ENCODE measurements at places on chromosomes 16 and 17. TPM values are rescaled to one million over a fixed set of nuclear protein-coding genes. Genes with fewer than 3 reads are reported as not detected.

The TIGD7 gene
- total RNA-seq = 4.7 TPM

The KRT40 gene
- not detected for total RNA-seq

The EPN3 gene
- total RNA-seq = not detected

The CDH16 gene
- not detected for total RNA-seq

The CNGB1 gene
- total RNA-seq = not detected

The TUBG2 gene
- 10.4 TPM for total RNA-seq

The UBE2O gene
- 41.5 TPM for total RNA-seq

DNA sequence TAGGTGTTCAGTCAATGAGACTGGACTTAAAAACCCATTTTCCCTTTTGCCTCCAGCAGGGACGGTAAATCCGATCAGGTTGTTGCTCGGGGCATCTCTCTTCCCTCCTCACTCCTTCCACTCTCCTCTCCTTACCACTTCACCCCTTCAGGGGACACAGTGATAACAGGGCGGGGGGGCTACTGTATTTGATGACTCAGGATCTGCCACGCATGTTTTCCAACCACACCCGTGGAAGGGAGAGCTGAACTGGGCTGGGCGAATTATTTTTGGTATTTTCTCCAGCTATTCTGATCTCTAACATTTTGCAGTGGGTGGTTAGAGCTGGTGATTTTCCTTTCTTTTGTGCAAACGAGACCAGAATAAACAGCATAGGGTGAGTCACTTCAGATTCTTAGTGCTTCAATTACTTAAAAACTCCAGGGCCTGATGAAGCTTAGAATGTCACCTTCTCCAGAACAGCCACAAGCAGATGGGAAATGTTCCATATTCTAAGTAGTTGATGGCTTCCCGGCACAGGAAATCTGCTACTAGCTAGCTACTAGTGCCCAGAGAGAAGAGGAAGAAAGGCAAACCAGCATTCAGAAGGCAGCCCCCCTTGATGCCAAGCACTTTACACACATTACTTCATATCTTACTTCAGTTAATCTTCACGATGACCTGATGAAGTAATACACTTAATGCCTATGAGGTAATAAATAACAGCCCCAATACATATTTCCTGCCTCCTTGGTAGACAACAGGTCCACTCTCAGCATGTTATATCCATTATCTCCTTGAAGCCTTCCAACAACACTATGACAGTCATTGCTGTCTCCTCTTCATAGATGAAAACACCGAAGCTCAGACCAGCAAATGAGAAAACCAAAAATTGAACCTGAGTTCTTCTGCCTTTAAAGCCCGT lies 74.1 kb downstream of the ASIC2 start:
- peaks cover 22% of the 10 kb centered on the region for H3K27me3 ChIP-seq
- no peak overlapping the region for H3K4me3 ChIP-seq
- no peak for DNase-seq
- H3K4me1 ChIP-seq = no peaks in the 10 kb centered on the region
- H3K36me3 ChIP-seq = no peaks in the 10 kb centered on the region

GRCh38 chr17:8940866-8941471 lies 24.5 kb downstream of the PIK3R5 start:
- H3K36me3 ChIP-seq = no peaks in the 10 kb centered on the region
- H3K4me3 ChIP-seq = no peak overlapping the region
- no peaks in the 10 kb centered on the region for H3K27me3 ChIP-seq
- H3K27ac ChIP-seq = no peak overlapping the region

DNA sequence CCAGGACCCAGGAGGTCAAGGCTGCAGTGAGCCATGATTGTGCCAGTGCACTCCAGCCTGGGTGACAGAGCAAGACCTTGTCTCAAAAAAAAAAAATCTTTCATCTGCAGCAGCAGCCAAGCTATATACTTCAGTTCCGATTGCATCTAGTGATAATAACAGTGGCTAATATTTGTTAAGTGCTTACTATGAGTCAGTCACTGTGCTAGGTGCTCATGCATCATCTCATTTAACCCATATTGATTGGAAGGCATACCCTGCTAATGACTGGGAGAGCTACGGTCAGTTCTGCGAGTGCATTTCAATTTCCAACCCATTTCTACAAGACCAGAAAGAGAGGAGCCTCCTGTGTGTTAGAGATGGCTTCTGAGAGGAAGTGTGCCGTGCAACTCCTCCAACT lies 7.7 kb upstream of the TUBG2 start:
- peaks cover 2% of the 10 kb centered on the region for H3K4me1 ChIP-seq
- no peak for DNase-seq
- H3K36me3 ChIP-seq = no peaks in the 10 kb centered on the region
- no peak overlapping the region for H3K27ac ChIP-seq
- no peaks in the 10 kb centered on the region for H3K27me3 ChIP-seq
- H3K4me3 ChIP-seq = no peak overlapping the region

- peaks cover 46% of the 10 kb centered on the region for H3K4me1 ChIP-seq
- peaks cover 14% of the 10 kb centered on the region for H3K36me3 ChIP-seq
- no peak for DNase-seq
- H3K4me3 ChIP-seq = no peak overlapping the region
Measured at GRCh38 chr17:40329839-40330794, 21.1 kb downstream of the RARA start.

- no peak overlapping the region for H3K27ac ChIP-seq
- no peak overlapping the region for H3K4me3 ChIP-seq
- DNase-seq = no peak
- H3K4me1 ChIP-seq = no peaks in the 10 kb centered on the region
- no peaks in the 10 kb centered on the region for H3K27me3 ChIP-seq
- H3K36me3 ChIP-seq = no peaks in the 10 kb centered on the region
Measured at GRCh38 chr17:33291248-33292200, 1.6 kb downstream of the ASIC2 start.

DNA sequence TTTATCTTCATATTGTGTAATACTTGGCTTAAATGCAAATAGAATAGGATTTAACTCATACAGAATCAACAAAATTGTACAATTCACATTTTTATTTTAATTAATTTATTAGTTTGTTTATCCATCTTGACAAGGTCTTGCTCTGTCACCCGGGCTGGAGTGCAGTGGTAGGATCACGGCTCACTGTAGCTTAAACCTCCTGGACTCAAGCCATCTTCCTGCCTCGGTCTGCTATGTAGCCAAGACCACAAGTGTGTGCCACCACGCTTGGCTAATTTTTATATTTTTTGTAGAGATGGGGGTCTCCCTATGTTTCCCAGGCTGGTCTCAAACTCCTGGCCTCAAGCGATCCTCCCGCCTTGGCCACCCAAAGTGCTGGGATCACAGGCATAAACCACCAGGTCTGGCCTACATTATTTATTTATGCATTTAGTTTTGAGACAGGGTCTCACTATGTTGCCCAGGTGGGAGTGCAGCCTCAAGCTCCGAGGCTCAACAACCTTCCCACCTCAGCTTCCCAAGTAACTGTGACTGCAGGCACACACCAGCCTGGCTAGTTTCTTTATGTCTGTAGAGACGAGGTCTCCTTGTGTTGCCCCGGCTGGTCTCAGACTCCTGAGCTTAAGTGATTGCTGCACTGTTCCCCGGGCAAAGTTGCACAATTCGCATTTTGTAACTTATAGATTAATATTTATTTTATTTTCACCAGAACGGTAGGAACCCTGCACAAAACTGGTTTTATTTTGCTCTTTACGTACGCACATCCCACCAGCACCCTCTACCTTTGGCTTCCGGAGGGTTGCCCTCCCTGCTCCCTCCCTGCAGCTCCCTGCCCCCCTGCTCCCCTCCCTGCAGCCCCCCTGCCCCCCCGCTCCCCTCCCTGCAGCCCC lies 4.9 kb downstream of the DPEP1 start:
- no peak overlapping the region for H3K27ac ChIP-seq
- no peak for DNase-seq
- peaks cover 7% of the 10 kb centered on the region for H3K4me1 ChIP-seq
- no peaks in the 10 kb centered on the region for H3K36me3 ChIP-seq

- no peak overlapping the region for H3K4me3 ChIP-seq
- DNase-seq = no peak
- no peaks in the 10 kb centered on the region for H3K27me3 ChIP-seq
- H3K36me3 ChIP-seq = peaks cover 33% of the 10 kb centered on the region
Measured at GRCh38 chr16:89905511-89906139, 13.0 kb upstream of the MC1R start.

DNA sequence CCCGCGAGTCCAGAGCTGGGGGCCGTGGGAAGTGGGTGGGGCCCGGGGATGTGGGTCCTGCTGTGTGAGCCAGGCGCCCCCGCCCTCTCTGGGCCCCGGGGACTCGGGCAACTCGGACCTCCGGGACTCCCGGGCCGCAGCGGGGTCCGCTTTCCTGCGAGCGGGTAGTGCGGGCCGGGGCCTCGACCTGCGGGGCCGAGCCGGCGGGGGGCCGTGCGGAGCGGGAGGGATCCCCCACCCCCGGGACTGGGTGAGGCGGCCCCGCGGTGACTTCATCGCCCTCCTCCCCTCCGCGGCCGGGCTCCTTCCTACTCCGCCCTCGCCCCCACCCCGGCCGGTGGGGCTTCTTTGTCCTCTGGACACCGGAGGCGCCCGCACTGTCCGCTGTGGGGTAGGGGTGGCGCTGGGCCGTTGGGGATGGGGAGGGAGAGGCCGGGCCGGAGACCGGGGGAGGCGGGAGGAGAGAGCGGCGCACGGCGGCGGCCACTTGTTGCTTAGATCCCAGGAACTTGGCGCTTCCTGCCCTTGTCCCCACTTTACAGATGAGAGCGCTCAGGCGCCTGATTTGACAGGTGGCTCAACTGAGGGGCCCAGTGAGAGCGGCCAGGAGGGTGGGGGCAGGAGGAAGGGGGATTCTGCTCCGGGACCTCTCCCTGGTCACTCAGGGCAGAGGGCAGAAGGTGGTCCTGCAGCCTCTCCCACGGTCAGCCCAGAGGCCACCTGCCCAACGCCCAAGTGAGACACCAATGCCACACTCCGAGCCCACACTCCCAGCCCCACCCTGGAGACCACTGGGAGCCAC lies 874 bp downstream of the CMTM3 start:
- DNase-seq = peak; percentile 58
- H3K36me3 ChIP-seq = peaks cover 17% of the 10 kb centered on the region
- H3K4me3 ChIP-seq = peak overlapping the region; percentile 92

GRCh38 chr17:66779237-66779606 lies 55.7 kb upstream of the CACNG5 start:
- DNase-seq = no peak
- H3K4me3 ChIP-seq = no peak overlapping the region
- H3K27me3 ChIP-seq = no peaks in the 10 kb centered on the region
- peaks cover 18% of the 10 kb centered on the region for H3K4me1 ChIP-seq
- peaks cover 11% of the 10 kb centered on the region for H3K36me3 ChIP-seq
- H3K27ac ChIP-seq = no peak overlapping the region

GRCh38 chr16:9090101-9090959 lies 1.1 kb upstream of the HAPSTR1 start:
- H3K27me3 ChIP-seq = no peaks in the 10 kb centered on the region
- H3K36me3 ChIP-seq = peaks cover 21% of the 10 kb centered on the region
- peak overlapping the region; percentile 60 for H3K27ac ChIP-seq
- DNase-seq = no peak
- H3K4me3 ChIP-seq = peak overlapping the region; percentile 61

DNA sequence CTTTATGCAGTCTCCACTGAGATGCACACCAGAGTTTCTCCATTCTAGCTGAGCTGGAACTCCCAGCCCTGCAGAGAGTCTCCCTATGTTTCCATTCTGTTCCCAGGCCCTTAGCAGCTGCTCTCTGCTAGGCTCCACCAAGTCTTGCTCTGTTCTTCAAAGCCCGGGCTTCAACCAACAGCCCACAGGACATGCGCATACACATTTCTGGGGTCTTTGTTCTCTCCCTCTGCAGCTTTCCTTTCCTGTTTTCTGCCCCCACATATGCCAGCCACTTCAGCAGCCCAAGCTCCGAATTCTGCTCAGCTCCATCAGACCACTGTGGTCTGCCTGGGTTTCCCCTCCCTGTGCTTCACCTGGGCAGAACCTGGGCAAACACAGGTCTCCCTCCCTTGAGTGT lies 205.9 kb downstream of the CBLN1 start:
- H3K27ac ChIP-seq = no peak overlapping the region
- H3K4me1 ChIP-seq = no peaks in the 10 kb centered on the region
- no peak overlapping the region for H3K4me3 ChIP-seq
- H3K27me3 ChIP-seq = no peaks in the 10 kb centered on the region
- no peak for DNase-seq

DNA sequence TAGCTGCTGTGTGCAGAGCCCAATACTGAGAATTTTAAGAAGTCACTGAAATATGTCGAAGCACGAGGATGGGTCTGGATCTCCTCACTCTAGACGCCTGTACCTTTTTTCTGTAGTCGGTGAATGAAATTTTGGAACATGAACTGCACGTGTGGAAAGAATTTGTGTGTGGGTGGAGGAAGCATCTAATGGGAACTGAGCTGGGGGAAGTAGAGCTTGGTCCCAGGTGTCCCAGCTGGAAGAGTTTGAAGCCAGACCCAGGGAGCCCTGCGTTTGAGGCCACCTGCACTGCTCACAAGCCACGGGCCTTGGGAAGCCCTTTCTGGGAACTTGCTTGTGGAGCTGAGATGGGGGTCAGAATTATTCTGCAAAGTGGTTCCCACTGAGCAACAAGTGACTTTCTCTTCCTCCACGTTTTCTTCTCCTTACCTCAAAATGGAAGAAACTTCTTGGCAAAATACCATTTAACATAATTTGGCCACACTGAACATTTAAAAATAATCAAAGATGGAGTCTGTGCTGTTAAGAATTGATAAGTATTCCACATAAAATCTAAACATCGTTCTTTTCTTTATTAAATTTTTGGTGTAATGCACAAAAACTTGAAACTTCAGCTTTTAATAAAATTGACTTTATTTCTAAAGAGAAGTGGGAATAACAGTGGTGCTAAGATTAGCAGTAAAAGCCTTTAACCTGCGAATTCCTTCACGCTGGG lies 163.8 kb downstream of the PRKCA start:
- H3K36me3 ChIP-seq = no peaks in the 10 kb centered on the region
- H3K27me3 ChIP-seq = no peaks in the 10 kb centered on the region
- H3K4me3 ChIP-seq = no peak overlapping the region
- H3K27ac ChIP-seq = peak overlapping the region; percentile 82
- H3K4me1 ChIP-seq = peaks cover 76% of the 10 kb centered on the region
- DNase-seq = no peak

DNA sequence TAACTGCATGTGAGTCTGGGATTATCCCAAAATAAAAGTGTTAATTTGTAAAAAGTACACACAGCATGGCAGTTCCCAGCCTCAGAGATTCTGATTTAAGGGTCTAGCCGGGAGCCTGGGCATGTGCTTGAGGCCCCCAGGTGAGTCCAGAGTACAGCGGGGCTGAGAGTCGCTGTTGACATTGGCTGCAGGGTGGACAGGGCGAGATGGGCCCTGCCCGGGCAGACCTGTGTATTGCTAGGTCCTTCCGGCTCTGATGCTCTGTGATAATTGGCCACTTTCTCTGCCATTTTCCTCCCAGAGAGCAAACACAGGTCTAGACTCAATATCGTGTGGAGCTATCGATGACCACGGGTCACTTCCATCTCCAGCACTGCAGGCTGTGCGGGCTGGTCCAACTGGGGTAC lies 73.6 kb downstream of the ABCC6 start:
- H3K36me3 ChIP-seq = no peaks in the 10 kb centered on the region
- no peak overlapping the region for H3K27ac ChIP-seq
- H3K4me3 ChIP-seq = no peak overlapping the region
- H3K27me3 ChIP-seq = no peaks in the 10 kb centered on the region
- no peaks in the 10 kb centered on the region for H3K4me1 ChIP-seq

DNA sequence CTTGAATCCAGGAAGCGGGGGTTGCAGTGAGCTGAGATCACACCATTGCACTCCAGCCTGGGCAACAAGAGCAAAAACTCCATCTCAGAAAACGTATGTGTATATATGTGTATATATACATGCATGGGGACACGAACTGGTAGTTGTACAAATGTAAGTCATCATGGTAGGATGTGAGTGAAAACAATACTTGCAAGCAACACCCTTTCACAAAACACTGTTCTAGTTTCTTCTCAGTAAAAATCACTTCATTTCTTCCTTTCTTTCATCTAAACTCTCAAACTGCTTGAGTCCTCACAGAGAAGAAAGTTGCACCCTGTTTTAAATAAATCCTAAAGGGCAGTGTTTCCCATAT lies 51.8 kb downstream of the METTL16 start:
- H3K27me3 ChIP-seq = no peaks in the 10 kb centered on the region
- DNase-seq = no peak
- no peak overlapping the region for H3K27ac ChIP-seq
- no peaks in the 10 kb centered on the region for H3K4me1 ChIP-seq
